Activated T-cell treated with anti-CD3 and anti-CD28 coated beads for 24 hours (primary cell): ENCODE measurements at places on chromosomes 2 and 18.

GRCh38 chr2:54575379-54575888 is 119.3 kb downstream of the SPTBN1 start:
- no peak for DNase-seq

GRCh38 chr18:39523281-39523680 is 1957.7 kb upstream of the CELF4 start:
- DNase-seq: no peak

DNA sequence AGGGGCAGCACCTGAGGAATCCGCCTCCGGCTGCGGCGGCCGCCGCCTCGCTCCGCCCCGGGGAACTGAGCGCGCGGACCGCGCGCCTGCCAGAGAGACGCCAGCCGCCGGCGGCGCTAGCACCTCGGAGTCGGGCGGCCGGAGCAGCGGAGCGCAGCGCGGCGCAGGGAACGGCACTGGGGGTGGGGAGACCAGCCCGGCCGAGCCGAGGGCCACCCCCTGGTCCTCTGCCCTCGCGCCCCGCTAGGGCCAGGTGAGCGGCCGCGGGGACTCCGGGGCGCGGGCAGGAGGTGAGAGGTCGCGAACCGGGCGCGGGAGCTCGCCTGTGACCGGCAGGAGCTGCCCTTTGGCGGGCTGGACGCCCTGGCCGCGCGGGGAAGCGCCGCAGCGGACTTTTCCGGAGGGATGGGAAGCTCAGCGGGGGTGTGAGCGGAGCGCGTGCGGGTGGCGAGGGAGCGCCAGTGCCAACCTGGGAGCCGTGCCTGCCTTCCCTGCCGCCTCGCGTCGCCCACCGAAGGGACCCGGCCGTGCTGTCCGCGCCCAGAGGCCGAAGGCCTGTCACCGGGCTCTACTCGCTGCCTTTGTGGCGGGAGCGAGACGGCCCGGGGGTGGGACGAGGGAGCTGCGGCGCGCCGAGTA is at the start of gene GREB1L:
Gene GREB1L, plus strand, starts transcription at position 92 of the 639 bp plus-strand sequence. CDS start 141,287 bp downstream, outside the sequence.
- no peak for DNase-seq

DNA sequence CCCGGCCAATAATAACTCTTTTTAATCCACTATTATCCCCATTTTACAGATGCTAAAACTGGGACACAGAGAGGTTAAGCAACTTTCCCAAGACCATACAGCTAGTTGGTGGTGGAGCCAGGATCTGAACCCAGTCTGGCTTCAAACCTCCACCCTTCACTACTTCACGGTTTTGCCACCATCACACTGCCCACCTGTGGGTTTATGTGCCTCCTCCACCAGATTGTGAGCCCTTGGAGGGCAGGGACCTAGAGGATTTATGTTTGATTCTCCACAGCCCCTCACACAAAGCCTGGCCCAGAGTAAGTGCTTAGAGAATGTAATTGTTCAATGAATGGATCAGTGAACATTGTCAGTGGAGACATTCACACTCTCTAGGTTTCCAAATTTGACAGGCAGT is 153.4 kb upstream of the MYCN start:
- no peak for DNase-seq

DNA sequence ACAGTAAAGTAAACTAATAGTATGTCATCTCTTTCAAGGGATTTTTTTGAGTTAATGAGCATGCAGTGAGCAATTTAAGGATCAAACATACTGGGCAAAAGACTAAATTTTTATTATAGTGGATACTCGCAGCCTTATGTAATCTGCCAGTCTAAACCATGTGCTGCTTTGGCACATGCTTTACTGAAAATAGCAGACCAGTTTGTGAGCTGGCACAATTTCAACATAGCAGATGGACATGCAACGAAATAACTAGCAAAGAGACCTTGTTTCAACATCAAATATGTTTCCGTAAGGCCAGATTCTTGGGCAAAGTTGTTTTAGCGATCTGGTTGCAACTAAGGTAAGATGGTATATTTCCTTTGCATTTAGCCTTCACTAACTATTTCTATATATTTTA is 807.3 kb downstream of the NR4A2 start:
- DNase-seq: no peak

DNA sequence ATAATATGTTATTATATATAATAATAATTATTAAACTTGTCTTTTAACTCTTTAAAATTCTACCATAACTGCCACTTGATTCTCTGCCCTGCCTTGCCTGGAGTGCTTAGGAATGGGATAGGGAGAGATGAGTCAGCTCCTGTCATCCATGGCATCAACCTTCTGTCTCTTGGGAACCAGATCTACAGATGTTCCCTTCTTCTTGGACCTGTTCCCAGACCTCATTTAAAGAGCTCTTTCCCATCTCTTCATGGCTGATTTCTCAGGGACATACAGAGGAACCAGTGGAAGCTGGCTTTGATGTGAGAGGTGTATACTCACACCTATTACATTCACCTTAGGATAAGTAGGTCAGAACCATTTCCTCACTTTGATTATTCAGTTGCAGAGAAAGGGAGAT is 155.3 kb upstream of the MYO3B start:
- no peak for DNase-seq

DNA sequence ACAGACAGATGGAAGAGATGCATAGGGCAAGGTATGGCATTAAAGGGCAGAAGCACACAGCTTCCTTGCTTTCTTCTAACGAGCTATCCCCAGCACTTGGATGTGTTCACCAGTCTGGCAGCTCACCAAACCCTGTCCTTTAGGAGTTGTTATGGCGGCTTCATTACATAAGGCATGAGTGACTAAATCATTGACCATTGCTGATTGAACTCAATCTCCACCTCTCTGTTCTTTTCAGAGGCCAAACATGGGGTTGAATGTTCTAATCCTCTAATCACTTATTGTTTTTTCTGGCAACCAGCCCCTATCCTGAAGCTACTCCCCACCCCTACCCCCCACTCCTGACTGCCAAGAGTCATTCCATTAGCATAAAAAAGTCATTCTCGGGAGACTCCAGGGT is 301.8 kb downstream of the XIRP2 start:
- DNase-seq: no peak

- no peak for DNase-seq
Observed at GRCh38 chr18:43934781-43935471, 657.6 kb upstream of the SYT4 start.

- no peak for DNase-seq
Observed at GRCh38 chr18:7221424-7222155, 9.3 kb upstream of the LRRC30 start.

- DNase-seq: no peak
Observed at GRCh38 chr2:240995041-240996021, 3.1 kb upstream of the SNED1 start.
